Liver (tissue), 10 donors: ENCODE measurements at places on chromosomes 3 and 15. TPM values are rescaled to one million over a fixed set of nuclear protein-coding genes. Genes with fewer than 3 reads are reported as not detected.

The SI gene
- not detected for total RNA-seq

The CPNE4 gene
- under 0.01 TPM for total RNA-seq

The MYO5A gene
- total RNA-seq = 4.8 TPM

The CSPG5 gene
- total RNA-seq = 0.25 TPM

The WDR72 gene
- total RNA-seq = 6.1 TPM

The JMJD7 gene
- 4.9 TPM for total RNA-seq
